Urothelium cell line (cell line): ENCODE measurements at places on chromosomes 4 and X.

DNA sequence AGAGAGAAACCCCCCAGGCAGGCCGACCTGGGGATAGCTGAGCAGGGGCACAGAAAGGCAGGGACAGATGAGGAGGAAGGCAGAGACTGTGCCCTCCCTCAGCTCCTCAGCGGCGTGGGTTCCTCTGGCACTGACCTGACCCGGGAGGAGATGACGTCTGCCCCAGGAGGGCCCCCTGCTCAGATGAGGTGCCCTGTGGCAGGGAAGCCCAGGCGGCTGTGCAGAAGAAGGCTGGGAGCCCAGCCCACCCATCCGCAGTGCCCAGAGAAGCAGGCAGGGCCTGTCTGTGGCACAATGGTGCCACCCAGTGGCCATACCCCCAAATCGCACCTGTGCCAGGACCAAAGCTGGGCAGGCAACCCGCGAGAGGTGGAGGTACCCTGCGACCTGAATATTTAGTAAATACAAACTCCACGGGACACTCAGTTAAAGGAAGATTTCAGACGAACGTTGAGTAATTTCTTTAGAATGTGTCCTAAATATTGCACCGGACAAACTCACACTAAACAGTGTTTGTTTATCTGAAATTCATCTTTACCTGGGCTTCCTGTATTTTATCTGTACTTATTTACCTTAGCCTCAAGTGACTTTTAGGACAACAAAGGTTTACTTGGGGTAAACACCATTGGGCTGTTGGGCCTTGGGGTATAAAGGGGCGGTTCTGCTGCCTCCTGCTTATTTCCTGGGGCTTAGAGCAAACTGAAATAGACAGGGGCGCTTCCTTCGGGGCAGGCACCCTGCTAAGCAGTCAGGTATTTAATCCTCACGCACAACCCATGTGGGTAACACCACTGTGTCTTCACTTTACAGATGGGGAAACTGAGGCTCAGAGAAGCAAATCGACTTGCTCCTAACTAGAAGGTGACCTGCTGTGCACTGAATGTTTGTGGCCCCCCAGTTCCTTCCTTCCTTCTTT lies 46.5 kb upstream of the HMX1 start:
- peak; percentile 76 for DNase-seq

- DNase-seq = peak; percentile 9
These were observed 219.4 kb downstream of the NKX6-1 start for GRCh38 chr4:84279678-84280077.

DNA sequence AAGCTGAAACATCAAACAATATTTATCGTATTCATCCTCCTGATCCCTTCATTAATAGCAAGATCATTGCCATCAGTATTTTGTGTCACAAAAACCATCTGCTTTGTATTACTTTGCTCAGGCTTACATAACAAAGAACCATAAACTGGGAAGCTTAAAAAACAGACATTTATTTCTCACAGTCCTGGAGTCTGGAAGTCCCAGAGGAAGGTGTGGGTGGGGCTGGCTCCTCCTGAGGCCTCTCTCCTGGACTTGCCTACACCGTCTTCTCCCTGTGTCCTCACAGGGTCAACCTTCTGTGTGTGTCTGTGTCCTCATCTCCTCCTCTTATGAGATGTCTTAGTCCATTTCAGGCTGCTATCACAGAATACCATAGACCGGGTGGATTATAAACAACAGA lies 61.3 kb upstream of the MXRA5 start:
- no peak for DNase-seq

DNA sequence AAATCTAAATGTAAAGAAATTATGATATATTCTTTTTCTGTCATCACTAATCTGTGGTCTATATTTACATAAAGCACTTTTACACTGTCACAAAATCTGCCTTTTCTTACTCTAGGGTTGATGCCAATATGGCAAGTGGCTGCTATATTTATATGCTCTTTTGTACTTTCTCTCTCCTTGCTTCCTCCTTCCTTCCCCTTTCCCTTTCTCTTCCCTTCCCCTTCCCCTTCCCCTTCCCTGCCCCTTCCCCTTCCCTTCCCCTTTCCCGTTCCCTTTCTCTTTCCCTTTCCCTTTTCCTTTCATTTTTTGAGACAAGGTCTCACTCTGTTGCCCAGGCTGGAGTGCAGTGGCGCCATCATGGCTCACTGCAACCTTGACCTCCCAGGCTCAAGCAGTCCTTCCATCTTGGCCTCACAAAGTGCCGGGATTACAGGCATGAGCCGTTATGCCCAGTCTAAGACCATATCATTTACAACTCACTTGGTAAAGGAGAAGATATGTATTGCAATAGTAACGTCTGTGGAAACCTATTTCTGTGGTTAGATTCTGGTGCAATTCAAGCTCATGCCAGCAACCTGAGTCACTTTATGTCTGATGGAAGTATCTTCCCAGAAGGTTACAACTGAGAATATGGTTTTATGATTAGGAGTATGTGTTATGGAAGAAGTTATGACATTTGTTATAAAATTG lies 13.9 kb upstream of the PLAC8 start:
- DNase-seq = peak; percentile 63

- DNase-seq = no peak
These were observed 113.8 kb upstream of the RBPJ start for GRCh38 chr4:26206999-26207398.

GRCh38 chr4:118326585-118326984 lies 26.2 kb downstream of the PRSS12 start:
- no peak for DNase-seq

DNA sequence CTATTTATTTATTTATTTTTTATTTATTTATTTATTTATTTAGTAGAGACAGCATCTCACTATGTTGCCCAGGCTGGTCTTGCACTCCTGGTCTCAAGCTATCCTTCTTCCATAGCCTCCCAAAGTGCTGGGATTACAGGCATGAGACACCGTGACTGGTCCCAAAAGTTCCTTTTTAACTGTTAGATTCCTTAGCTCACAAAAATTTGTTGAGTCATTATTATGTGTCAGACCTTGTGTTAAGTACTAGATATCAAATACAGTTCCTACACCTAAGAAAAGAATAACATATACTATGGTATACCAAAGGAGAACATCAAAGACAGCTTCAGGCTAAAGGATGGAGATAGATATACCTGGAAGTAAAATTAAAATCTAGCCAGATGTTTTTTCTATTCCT lies 11.6 kb downstream of the FGA start:
- DNase-seq = no peak

DNA sequence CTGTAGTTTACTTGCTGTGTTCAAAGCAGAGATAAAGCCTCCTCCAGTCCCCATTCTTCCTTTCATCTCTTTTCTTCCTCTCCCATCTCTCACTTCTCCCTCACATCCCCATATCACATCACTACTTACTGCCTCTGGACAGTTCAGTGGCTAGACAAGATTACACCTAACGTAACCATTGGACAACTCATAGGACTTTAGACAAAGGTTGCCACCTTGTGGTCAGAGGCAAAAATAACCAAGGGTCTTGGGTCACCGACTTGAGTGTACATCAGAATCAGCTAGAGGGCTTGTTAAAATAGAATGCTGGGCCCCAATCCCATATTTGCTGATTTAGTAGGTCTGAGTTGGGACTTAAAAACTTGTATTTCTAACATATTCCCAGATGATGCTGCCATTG lies 109.3 kb upstream of the DGKK start:
- peak; percentile 56 for DNase-seq

DNA sequence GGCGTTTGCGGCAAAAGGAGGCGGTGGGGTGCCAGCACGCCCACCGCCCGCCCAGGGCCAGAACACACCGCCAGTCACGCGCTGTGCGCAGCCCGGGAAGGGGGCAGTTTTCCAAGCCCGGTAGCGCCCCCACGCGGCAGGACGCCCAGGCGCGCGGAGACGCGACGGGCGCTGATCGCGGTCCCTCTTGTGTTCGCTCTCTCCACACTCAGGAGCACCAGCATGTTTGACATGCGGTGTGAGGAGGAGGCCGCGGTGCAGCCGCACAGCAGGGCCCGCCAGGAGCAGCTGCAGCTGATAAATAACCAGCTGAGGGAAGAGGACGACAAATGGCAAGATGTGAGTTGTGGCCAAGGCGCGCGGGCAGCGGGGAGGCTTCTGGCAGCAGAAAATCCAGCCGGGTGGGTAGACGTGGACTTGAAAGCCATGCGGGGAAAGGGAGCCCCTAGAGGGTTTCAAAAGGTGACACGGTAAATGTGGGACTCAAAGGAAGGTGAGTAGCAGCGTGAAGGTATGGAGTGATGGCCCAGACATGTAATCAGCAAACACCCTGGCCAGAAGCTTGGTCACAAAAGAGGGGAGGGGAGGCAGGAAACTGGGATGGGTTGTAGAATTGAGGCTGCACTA lies 104.1 kb downstream of the PHOX2B start:
- no peak for DNase-seq

GRCh38 chrX:47145395-47146120 lies 537 bp downstream of the RBM10 start:
- peak; percentile 39 for DNase-seq

DNA sequence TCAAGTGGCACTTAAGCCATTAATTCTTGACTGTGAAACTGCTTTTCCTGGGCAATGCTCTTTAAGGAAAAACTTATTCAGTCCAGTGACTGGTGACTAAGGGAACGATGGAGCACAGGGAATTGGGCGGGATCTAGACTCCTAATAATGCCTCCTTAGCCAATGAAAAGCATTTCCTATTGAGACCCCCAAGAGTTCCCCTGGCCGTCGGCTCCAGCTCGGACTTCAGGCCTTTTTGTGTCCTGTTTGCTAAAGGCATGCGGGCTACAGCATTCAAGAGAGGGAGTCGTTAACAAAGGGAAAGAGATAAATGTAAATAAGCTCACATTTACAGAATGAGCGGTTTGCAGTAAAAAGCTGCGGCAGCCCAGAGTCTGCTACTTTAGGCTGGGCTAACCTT lies at the start of gene LPAR4:
Gene LPAR4 (plus strand): TSS at position 232 of the 400 bp plus-strand sequence. CDS start 7,150 bp downstream, outside the sequence.
- no peak for DNase-seq

DNA sequence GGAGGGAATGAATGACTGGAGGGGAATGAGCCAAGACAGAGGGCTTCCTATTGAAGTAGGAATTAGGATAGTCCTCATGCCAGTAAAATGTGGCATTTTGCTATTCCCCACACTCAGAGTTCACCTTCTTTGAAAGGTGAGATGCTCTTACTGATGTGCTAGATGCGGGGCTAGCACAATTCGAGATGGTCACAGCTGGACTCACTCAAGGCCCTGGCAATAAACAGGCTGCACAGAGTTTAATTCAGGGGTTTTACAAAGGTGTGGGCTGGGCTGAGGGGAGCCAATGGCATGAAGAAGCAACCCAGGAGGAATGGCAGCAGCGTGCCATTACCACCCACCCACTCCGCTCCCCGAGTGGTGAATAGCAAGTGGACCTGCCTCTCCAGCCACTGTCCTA lies 55.1 kb downstream of the ENPP6 start:
- no peak for DNase-seq

DNA sequence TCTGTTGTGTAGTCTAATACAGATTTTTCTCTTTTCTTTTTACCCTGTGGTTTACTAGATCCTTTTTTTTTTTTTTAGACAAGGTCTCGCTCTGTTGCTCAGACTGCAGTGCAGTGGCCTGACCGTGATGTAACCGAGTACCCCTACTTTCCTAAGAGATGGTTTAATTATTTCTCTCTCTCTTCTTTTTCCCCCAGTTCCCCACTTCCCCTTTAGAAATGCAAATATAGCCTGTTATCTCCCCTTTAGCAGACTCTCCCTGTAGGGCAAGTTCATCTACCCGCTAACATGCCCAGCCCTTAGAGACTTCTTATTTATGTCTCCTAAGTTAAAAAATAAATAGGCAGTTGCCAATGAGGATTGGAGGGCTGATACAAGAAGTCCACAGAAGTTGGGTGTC lies 4.5 kb downstream of the SNX25 start:
- DNase-seq = no peak

- DNase-seq = peak; percentile 2
These were observed 27.2 kb downstream of the HTR2C start for GRCh38 chrX:114611018-114611619.

DNA sequence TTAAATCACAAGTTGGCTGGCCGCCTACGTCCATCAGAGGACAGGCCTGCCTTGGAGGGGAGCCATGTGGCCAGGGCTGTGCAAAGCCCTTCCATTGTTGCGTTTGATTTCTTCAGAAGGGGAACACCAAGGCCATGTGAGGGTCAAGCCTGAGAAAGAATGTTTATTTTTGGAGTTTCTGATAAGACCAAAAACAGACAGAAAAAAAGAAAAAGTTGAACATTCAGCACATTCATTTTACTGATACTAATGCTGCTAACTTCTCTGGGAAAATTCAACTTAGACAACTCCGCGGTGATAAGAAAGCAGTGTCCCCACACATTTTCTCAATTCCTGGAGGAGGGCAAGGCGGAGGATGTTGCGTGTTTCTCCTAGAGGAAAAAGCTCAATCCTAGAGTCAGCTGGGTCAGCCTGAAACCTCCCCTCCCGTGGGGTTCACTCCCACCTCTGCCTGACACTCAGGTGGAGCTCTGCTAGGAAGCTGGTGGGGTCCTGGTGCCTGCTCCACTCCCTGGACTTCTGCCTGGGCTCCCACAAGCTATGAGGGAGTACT lies 63.5 kb downstream of the ANAPC4 start:
- no peak for DNase-seq

- DNase-seq = peak; percentile 72
These were observed 10.4 kb downstream of the L1CAM start for GRCh38 chrX:153875391-153876111.

DNA sequence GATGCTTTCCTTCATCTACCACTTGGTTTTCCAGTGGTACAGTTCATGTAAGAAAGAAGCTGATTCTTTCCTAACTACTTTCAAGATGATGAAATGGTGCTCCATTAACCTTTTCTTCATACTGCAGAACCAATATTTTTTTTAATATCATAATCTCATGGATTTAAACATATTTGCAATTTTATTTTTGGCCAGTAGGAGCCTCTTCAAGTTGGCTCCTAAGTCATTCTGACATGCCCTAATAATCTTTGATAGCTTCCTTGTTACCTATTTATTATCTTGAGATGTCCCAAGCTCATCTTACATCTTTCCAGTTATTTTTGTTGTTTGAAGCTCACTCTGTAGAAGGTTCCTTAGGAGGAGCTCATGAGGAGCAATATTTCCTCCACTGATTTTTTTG lies 170.2 kb downstream of the APBB2 start:
- no peak for DNase-seq

GRCh38 chr4:82893942-82894341 lies 3.0 kb upstream of the SEC31A start:
- no peak for DNase-seq

GRCh38 chr4:79295086-79295485 lies 30.8 kb downstream of the NAA11 start:
- no peak for DNase-seq

GRCh38 chrX:16465081-16465876 lies 184.7 kb upstream of the S100G start:
- no peak for DNase-seq

- no peak for DNase-seq
These were observed 223.6 kb downstream of the PALLD start for GRCh38 chr4:168720396-168720900.

DNA sequence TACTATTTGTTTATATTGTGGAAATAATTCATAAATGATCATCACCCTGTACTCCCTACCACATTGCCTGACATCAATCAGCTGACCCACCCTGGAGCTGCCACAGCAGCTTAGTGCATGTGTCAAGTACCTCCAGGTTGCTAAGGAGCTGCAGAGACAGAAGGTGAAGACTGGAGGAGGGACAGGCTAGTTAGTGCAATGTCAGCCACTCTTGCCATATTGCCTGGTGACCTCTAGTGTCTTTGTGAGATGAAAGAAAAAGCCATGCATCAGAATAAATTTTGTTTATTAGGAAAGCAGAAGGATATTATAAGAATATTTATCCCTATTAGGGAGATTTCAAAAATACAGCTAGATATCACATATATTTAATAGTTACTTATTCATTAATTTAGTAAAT lies 243.9 kb upstream of the FAT4 start:
- no peak for DNase-seq

- DNase-seq = no peak
These were observed 15.7 kb downstream of the MAPK10 start for GRCh38 chr4:86344127-86344526.
